MCF 10A (cell line): ENCODE measurements at places on chromosomes 6 and 20. TPM values are rescaled to one million over a fixed set of nuclear protein-coding genes. Genes with fewer than 3 reads are reported as not detected.

GRCh38 chr6:28436404-28436803 is 6.9 kb downstream of the ZSCAN23 start:
- DNase-seq = no peak
- H3K36me3 ChIP-seq = peaks cover 16% of the 10 kb centered on the region
- H3K27me3 ChIP-seq = no peaks in the 10 kb centered on the region
- no peak overlapping the region for H3K4me3 ChIP-seq

GRCh38 chr6:33826537-33826936 is 22.7 kb upstream of the MLN start:
- no peak overlapping the region for H3K4me3 ChIP-seq
- no peak for DNase-seq
- no peak overlapping the region for H3K27ac ChIP-seq
- peaks cover 10% of the 10 kb centered on the region for H3K27me3 ChIP-seq
- H3K4me1 ChIP-seq = peaks cover 12% of the 10 kb centered on the region

GRCh38 chr20:51335329-51335841 is 207.1 kb downstream of the NFATC2 start:
- no peaks in the 10 kb centered on the region for H3K27me3 ChIP-seq
- no peak overlapping the region for H3K4me3 ChIP-seq
- H3K27ac ChIP-seq = peak overlapping the region; percentile 40
- peaks cover 6% of the 10 kb centered on the region for H3K4me1 ChIP-seq
- H3K36me3 ChIP-seq = no peaks in the 10 kb centered on the region

GRCh38 chr6:124792386-124792785 is 169.9 kb upstream of the RNF217 start:
- H3K4me3 ChIP-seq = no peak overlapping the region
- no peak overlapping the region for H3K27ac ChIP-seq
- no peaks in the 10 kb centered on the region for H3K27me3 ChIP-seq
- peak; percentile 62 for DNase-seq
- peaks cover 16% of the 10 kb centered on the region for H3K4me1 ChIP-seq

The BTNL2 gene
- total RNA-seq = not detected in 2 replicates

GRCh38 chr6:149389509-149390297 is 10.4 kb upstream of the SUMO4 start:
- no peak overlapping the region for H3K4me3 ChIP-seq
- H3K36me3 ChIP-seq = peaks cover 58% of the 10 kb centered on the region
- no peaks in the 10 kb centered on the region for H3K27me3 ChIP-seq
- no peak overlapping the region for H3K27ac ChIP-seq

DNA sequence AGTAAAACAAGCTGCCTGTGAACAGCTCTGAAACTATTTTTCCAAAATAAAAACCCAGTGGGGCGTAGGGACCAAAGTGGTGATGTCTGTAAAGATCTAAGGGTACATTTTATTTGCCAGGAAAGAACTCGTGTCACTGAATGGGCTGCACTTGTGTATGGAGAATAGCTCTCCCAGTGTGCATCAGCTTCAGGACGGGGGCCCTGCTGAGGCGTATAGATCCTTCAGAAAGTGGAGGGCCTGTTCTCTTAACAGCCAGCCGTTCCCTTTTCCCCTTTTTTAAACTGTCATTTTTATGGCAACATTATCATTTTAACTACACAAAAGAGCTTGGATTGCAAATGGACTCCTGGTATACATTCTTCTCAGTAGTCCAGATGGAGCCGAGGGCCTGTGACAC is 137.3 kb downstream of the TMEM242 start:
- H3K4me3 ChIP-seq = no peak overlapping the region
- H3K4me1 ChIP-seq = peaks cover 13% of the 10 kb centered on the region
- no peaks in the 10 kb centered on the region for H3K27me3 ChIP-seq
- H3K36me3 ChIP-seq = peaks cover 62% of the 10 kb centered on the region
- no peak overlapping the region for H3K27ac ChIP-seq

DNA sequence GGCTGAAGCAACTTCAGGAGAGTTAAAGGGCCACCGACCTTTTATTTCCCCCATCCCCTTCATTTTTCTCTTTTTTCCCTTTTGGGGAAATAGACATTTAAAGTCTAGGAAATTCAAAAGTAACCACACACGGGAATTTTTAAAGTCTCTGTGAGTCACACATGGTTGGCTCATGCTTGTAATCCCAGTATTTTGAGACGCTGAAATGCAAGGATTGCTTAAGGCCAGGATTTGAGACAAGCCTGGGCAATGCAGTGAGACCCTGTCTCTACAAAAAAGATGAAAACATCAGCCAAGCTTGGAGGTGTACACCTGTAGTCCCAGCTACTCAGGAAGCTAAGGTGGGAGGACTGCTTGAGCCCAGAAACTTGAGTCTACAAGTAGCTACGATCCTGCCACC is 34.2 kb downstream of the KATNA1 start:
- H3K27ac ChIP-seq = peak overlapping the region; percentile 19
- H3K27me3 ChIP-seq = no peaks in the 10 kb centered on the region
- peaks cover 39% of the 10 kb centered on the region for H3K36me3 ChIP-seq
- DNase-seq = peak; percentile 57
- H3K4me3 ChIP-seq = no peak overlapping the region

DNA sequence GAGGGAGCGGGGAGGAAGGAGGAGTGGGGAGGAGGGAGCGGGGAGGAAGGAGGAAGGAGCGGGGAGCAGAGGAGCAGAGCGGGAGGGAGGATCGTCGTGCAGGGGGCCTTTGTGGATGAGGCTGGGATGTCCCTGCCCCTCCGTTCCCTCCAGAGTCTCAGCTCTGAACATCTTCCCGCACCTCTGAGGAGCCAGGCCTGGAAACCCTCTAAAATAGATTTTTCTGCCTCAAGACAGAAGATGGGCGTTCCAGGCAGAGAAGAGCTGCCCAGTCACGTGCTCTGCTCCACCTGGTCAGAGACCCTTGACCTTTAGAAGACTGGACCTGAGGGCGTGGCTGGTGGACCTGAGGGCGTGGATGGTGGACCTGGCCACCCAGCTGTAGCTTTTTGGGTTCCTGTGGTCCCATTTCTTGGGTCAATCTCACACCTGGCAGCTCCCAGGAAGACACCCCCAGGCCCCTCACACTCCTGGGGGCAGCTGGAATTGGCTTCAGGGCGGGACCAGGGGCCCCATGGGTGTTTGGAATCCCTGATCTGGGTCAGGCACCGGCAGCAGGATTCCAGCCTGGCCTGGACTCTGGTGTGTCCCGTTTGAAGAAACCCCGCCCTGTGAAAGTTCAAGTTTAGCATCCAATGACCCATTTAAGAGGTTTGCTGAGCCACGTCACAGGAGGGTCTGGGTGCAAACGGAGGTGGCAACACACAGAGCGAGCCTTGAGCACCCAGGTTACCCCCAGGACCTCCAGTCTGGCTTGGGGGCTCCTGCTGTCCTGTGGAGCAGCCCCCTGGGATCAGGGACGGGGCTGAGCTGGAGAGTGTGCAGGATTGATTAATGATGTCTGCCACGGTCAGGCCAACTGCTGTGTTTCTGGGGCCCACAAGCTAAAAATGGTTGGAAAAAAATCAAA is 96.9 kb upstream of the BHLHE23 start:
- H3K27me3 ChIP-seq = peaks cover 3% of the 10 kb centered on the region
- no peaks in the 10 kb centered on the region for H3K36me3 ChIP-seq
- no peak for DNase-seq
- no peak overlapping the region for H3K4me3 ChIP-seq
- no peak overlapping the region for H3K27ac ChIP-seq
- no peaks in the 10 kb centered on the region for H3K4me1 ChIP-seq

The SCGN gene
- total RNA-seq = not detected in 2 replicates

The MYT1 gene
- total RNA-seq = not detected in 2 replicates

GRCh38 chr20:45038745-45039474 is 62.0 kb downstream of the KCNS1 start:
- peak overlapping the region; percentile 95 for H3K27ac ChIP-seq
- peaks cover 65% of the 10 kb centered on the region for H3K4me1 ChIP-seq
- H3K36me3 ChIP-seq = no peaks in the 10 kb centered on the region
- H3K4me3 ChIP-seq = no peak overlapping the region
- no peak for DNase-seq

GRCh38 chr20:58224097-58224496 is 4.4 kb downstream of the ANKRD60 start:
- H3K27me3 ChIP-seq = peaks cover 32% of the 10 kb centered on the region
- H3K4me3 ChIP-seq = no peak overlapping the region
- H3K36me3 ChIP-seq = no peaks in the 10 kb centered on the region
- H3K4me1 ChIP-seq = no peaks in the 10 kb centered on the region
- no peak for DNase-seq

The NMBR gene
- total RNA-seq = not detected in 2 replicates

GRCh38 chr20:64133951-64134407 is 26.6 kb upstream of the NPBWR2 start:
- no peaks in the 10 kb centered on the region for H3K36me3 ChIP-seq
- H3K27me3 ChIP-seq = peaks cover 37% of the 10 kb centered on the region
- no peak overlapping the region for H3K4me3 ChIP-seq
- H3K27ac ChIP-seq = no peak overlapping the region

DNA sequence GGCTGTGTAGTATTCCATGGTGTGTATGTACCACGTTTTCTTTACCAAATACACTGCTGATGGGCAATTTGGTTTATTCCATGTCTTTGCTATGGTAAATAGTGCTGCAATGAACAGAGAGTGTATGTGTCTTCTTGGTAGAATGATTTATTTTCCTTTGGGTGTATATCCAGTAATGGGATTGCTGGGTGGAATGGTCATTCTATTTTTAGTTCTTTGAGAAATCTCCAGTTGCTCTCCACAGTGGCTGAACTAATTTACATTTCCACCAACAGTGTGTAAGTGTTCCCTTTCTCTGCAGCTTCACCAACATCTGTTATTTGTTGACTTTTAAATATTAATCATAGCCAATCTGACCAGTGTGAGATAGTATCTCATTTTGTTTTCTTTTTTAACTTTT is 13.9 kb downstream of the CST9L start:
- no peaks in the 10 kb centered on the region for H3K4me1 ChIP-seq
- no peak for DNase-seq

DNA sequence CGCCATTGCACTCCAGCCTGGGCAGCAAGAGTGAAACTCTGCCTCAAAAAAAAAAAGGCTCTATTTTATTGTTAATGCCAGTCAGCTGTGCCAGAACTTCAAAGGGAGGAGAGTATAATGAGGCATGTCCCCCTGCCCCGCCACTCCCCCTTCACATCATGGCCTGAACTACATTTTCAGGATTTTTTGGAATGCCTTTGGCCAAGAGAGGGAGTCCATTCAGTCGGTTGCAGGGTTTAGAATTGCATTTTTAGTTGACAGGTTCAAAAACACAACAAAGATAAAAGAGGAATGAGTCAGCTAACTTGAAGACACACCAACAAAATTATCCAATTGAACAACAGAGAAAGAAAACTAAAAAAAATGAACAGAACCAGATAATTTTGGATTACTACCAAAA is 59.1 kb downstream of the CEP43 start:
- peaks cover 6% of the 10 kb centered on the region for H3K36me3 ChIP-seq
- no peaks in the 10 kb centered on the region for H3K4me1 ChIP-seq
- peaks cover 11% of the 10 kb centered on the region for H3K27me3 ChIP-seq

The NHSL1 gene
- 23.9 and 32.1 TPM in 2 replicates for total RNA-seq

GRCh38 chr6:71419217-71420094 is 130.8 kb downstream of the OGFRL1 start:
- H3K27ac ChIP-seq = peak overlapping the region; percentile 63
- peak overlapping the region; percentile 69 for H3K4me3 ChIP-seq
- peaks cover 12% of the 10 kb centered on the region for H3K36me3 ChIP-seq
- no peaks in the 10 kb centered on the region for H3K27me3 ChIP-seq
- peaks cover 12% of the 10 kb centered on the region for H3K4me1 ChIP-seq
- DNase-seq = no peak

- no peaks in the 10 kb centered on the region for H3K4me1 ChIP-seq
- no peaks in the 10 kb centered on the region for H3K27me3 ChIP-seq
- no peak overlapping the region for H3K27ac ChIP-seq
- no peak for DNase-seq
- H3K4me3 ChIP-seq = no peak overlapping the region
These were observed 134.3 kb downstream of the IBTK start for GRCh38 chr6:82113231-82113630.

DNA sequence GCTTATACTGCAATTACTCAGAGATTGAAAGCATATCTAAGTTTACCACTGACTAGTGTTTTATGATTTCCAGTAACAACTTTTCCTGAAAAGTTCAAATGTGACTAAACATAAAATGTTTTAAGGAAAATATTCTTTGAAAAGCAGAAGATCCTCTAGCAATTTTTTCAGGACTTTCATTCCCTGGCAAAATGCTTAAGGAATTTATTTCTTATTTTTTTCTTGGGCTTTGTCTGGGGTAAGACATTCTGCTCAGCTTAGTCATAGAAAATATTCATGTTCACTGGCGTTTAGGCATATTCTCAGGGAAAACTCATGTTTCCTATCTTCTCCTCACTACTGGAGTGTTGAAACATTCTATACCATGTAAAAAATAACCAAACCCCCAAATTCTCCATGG is 235.3 kb upstream of the CEP162 start:
- H3K36me3 ChIP-seq = no peaks in the 10 kb centered on the region
- peaks cover 24% of the 10 kb centered on the region for H3K4me1 ChIP-seq
- DNase-seq = peak; percentile 18
- H3K4me3 ChIP-seq = no peak overlapping the region
- peak overlapping the region; percentile 55 for H3K27ac ChIP-seq

DNA sequence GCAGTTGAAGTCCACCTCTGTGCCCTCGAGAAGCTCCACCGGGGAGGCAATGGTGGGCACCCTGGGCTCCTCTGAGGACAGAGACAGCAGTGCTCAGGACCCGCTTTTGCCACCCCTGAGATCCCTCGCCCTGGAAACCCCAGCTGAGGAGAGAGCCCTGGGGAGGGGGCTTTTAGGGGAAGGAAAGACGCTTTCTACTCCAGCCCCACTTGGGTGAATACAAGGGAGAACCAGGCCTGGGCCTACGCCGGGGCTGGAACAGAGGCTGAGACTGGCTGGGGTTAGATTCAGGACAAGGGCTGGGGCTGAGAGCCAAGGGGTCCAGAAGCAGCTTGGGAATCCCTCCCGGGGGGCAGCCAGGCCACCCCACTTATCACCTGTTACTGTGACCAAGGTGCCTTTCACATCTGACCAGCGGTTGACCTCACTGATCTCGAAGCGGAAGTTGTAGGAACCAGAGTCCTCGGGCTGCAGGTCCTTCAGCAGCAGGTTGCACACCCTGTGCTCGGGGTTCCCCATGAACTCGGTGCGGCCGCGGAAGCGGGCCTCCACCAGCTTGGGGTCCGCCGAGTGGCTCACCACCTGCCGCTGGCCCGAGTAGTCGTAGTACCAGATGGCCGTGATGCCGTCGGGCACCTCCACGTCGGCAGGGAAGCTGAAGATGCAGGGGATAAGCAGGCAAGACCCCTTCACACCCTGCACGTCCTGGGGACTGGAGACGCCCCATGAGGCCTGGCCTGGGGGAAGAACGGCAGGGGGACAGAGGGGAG is 6.2 kb downstream of the SIGLEC1 start:
- H3K4me3 ChIP-seq = no peak overlapping the region
- H3K27me3 ChIP-seq = no peaks in the 10 kb centered on the region
- no peaks in the 10 kb centered on the region for H3K4me1 ChIP-seq
- DNase-seq = no peak

- DNase-seq = no peak
- no peak overlapping the region for H3K4me3 ChIP-seq
- peak overlapping the region; percentile 75 for H3K27ac ChIP-seq
- peaks cover 55% of the 10 kb centered on the region for H3K4me1 ChIP-seq
- H3K27me3 ChIP-seq = no peaks in the 10 kb centered on the region
These were observed 19.8 kb downstream of the TAB2 start for GRCh38 chr6:149337320-149337719.

The THBS2 gene
- total RNA-seq = 0.05 TPM in 1 of 2 replicates, not detected in the other

The SLC2A10 gene
- total RNA-seq = not detected in 2 replicates

The OR2J3 gene
- not detected in 2 replicates for total RNA-seq

- peaks cover 15% of the 10 kb centered on the region for H3K4me1 ChIP-seq
- no peak overlapping the region for H3K27ac ChIP-seq
- no peaks in the 10 kb centered on the region for H3K27me3 ChIP-seq
- no peak for DNase-seq
- no peak overlapping the region for H3K4me3 ChIP-seq
- H3K36me3 ChIP-seq = no peaks in the 10 kb centered on the region
These were observed 613.6 kb downstream of the UTRN start for GRCh38 chr6:144898741-144899140.
